ENCODE measurements at places on chromosomes 16 and 17.
A peak's percentile ranks its signal among the peaks of the same experiment; 100 is the strongest.

GRCh38 chr16:66292241-66292935 lies 74.1 kb upstream of the CDH5 start:
- no peak for DNase-seq

DNA sequence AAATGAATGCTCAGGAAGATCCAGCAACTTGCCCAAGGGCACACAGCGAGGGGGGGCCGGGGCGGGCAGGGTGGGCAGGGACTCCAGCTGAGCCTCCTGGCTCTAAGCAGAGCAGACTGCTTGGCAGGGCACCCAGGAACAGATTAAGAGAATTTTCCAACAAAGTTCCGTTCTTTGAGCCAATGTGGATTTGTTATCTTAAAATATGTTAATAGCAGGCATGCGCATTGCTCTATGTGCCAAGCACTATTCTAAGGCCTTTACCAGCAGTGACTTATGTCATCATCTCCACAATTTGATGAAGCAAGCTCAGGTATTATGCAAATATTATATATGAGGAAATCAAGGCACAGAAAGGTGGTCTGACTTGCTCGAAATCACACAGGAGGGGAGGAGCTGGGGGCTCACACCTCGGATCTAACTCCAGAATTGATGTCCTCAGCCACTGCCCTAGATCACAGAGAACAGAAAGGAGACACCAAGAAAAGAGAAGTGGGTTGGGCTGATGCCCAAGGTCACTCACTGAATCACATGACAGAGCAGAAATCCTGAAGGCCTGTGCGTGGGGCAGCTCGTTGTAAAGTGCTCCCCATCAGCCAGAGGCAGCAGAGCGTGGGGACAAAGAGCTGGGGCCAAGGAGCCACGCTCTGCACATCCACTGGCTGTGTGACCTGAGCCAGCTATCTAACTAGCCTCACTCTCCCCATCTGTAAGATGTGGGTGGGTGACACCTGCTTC lies 23.2 kb upstream of the MEAK7 start:
- DNase-seq, result peak; percentile 62

GRCh38 chr16:77663711-77664110 lies 58.6 kb upstream of the NUDT7 start:
- no peak for DNase-seq

GRCh38 chr16:52592778-52593177 lies 45.8 kb upstream of the TOX3 start:
- DNase-seq, result no peak

GRCh38 chr17:31674305-31674704 lies 184.7 kb downstream of the COPRS start:
- no peak for DNase-seq

- no peak for DNase-seq
Observed at GRCh38 chr16:48438414-48438813, 53.2 kb upstream of the SIAH1 start.

DNA sequence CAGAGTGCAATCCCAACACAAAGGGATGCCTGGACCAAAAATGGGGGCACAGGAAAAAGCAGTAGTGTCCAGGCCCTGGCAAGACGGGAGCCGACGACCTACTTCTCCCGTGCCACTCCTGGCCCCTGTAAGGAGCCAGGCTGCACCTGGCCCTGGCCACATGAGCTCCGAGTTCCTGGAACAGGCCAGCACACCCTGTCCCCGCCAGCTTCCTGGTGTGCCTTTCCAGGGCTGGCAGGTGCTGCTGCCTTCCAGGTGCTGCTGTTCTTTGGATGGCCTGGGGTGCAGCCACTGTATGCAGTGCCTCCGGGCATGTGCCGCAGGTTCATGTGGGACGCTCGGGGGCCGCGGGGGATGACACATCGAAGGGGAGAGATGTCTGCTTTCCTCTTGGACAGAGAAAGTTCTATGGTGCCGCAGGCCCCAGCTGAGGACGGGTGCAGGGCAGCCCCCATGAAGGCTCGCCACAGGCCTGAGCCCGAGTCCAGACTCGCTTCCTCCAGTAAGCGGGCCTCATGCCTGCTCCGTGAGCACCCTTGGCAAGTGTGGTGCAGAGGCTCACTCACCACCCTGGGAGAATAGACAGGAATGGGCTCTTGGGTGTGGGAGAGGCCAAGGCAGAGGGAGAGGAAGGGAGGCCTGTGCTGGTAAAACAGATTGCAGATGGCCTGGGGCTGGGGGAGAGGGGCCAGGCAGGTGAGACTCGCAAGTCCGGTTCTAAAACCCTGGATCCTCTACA lies 54.7 kb upstream of the FASN start:
- no peak for DNase-seq

GRCh38 chr17:77266891-77267341 lies 126.1 kb downstream of the SEC14L1 start:
- peak; percentile 73 for DNase-seq

DNA sequence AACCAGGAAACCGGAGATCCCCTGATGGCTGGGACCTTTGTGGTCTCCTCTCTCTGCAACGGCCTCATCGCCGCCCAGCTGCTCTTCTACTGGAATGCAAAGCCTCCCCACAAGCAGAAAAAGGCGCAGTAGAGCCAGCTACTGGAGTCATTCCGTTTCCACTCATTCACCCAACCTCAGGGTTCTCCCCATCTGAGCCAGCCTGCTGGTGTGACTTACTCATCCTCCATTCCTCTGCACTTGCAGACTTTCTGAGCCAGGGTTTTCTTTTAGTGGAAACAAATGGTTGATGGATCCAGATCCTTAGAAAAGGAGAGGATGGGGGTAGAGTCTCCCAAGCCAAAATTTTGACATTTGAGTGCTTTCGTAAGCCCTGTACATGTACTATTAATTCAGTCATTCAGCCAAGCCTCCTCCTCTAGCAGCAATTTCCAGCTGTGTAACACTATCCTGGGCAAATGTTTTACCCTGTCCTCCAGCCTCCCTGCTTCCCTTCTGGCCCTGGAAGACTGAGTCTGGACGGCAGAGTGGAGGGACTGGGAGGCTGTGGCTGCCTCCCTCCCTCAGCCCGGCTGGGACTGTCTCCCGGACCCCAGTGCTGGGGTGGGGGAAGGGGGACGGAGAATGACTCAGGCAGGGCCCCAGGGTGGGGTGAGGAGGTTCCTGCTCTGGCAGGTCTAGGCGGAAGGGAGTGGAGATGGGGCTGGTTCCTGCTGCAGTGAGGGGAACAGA lies 2.3 kb downstream of the SOX15 start:
- no peak for DNase-seq

- DNase-seq, result no peak
Observed at GRCh38 chr17:78502611-78503148, 74.5 kb downstream of the DNAH17 start.

All from suppressor macrophage treated with lipopolysaccharide for 4 hours (primary cell).